Left forelimb (tissue), 1 donor: ENCODE measurements at places on chromosomes 6 and 20.

- no peak for DNase-seq
Observed at GRCh38 chr6:127343809-127344659, 625 bp upstream of the ECHDC1 start.

GRCh38 chr6:77653816-77654215 lies 977 bp downstream of the MEI4 start:
- DNase-seq, result no peak

- peak; percentile 74 for DNase-seq
Observed at GRCh38 chr6:11043961-11044711, at the start of gene ELOVL2. Gene ELOVL2, minus strand, starts transcription at chr6:11044305. Its CDS starts 75 bp downstream, at chr6:11044230.

- no peak for DNase-seq
Observed at GRCh38 chr20:435558-435957, 26.8 kb downstream of the TBC1D20 start.

DNA sequence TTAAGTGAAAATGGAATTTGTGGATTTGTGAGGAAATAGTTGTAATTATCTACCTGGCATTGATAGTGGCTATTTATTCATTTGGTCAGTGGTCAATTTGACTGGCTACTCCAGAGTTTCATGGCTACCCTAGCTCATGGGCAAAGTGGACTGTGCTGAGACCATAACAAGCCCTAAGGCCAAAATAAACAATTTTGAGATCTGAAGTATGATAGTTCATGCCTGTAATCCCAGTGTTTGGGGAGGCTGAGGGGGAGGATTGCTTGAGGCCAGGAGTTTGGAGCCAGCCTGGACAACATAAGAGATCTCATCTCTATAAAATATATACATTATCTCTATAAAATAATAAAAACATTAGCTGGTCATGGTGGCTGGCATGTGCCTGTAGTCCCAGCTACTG lies 311.7 kb downstream of the HIVEP2 start:
- no peak for DNase-seq

DNA sequence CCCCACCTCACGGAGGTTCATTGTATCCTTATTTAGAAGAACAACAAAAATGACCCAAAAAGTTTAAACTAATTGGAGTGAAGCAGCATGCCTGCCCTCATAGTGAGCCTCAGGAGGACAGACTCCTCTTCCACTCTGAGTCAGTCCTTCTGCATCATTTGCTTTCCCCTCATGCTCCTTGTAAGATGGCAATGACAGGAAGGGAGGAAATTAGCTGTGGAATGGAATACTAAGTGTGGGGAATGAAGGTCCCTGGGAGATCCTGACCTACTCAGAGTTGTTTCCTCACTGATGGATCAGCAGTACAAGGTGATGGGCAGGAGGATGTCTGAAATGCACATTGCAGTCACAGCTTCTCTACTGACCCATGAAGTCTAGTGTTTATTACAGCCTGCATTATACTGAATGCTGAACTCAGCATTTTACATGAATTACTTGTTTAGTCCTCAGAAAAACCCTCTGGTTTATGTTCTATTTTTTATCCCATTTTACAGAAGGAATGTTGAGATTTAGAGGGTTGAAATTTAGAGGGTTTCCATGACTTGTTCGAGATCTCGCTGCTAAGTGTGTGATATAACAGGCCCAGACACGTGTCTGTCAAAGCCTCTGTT lies 212.0 kb upstream of the PCSK2 start:
- no peak for DNase-seq

GRCh38 chr6:34052918-34053608 lies 92.8 kb downstream of the GRM4 start:
- no peak for DNase-seq

DNA sequence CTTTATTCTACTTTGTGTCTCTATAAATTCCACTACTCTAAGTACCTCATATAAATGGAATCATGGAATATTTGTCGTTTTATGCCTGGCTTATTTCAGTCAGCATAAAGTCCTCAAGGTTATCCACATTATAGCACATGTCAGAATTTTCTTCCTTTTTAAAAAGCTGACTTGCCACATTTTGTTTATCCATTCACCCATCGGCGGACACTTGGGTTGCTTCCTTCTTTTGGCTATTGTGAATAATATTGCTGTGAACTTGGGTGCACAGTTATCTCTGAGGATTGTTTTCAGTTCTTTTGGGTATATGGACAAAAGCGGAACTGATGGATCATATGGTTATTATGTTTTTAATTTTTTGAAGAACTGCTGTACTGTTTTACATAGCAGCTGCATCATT lies 39.1 kb upstream of the ME1 start:
- no peak for DNase-seq
